ENCODE measurements at places on chromosomes 13 and 19. TPM values are rescaled to one million over a fixed set of nuclear protein-coding genes. Genes with fewer than 3 reads are reported as not detected.

NXNL1 gene
- total RNA-seq: not detected

DNA sequence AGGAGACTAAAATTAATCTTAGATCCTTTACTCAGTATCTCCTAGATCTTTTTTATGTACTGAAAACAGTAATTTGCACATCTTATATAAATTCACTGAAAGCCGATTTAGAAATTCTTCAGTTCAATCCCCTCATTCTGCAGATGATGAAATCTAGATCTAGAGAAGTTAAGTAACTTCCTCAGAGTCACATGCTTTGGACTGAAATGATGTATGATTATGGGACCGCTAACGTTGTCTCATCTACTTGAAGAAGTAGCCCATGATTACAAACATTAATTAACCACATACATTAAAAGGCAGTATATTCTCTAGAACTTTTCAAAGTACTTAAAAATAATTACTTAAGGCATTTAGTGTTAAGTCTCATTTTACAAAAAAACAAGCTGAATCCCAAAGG is 37.8 kb downstream of the ELF1 start:
- no peaks in the 10 kb centered on the region for H3K27me3 ChIP-seq
- H3K4me3 ChIP-seq: peak overlapping the region; percentile 97
- H3K27ac ChIP-seq: peak overlapping the region; percentile 95
- H3K36me3 ChIP-seq: peaks cover 29% of the 10 kb centered on the region

DNA sequence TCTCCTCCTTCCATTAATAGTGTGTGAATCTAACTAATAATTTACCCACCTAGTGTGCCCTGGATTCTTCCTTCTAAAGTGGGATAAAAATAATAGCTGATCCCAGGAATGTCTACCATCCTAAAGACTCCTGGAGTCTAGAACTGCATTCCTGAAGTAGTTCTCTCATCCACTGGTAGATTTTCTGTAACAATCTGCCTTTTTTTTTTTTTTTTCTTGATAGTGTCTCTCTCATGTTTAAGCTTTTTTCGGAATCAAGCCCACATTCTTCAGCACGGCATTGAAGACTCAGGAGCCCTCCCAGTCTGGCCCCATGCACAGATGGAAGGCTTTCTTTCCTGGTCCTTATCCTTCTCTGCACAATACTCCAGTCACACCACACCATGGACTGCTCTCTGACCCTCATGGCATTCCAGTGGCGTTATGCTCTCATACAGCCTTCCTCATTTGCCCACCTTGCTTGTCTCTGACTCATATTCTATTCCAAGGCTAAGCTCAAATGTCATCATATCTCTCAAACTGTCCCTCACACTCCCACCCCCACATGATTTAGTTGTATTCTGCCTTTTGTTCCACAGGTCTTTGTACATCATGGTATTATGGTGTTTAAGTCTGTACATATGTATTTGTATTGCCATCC is 68.7 kb upstream of the FRY start:
- H3K36me3 ChIP-seq: no peaks in the 10 kb centered on the region
- peaks cover 36% of the 10 kb centered on the region for H3K27me3 ChIP-seq
- H3K27ac ChIP-seq: no peak overlapping the region
- peaks cover 2% of the 10 kb centered on the region for H3K4me1 ChIP-seq
- H3K4me3 ChIP-seq: no peak overlapping the region
- no peak for DNase-seq

DNA sequence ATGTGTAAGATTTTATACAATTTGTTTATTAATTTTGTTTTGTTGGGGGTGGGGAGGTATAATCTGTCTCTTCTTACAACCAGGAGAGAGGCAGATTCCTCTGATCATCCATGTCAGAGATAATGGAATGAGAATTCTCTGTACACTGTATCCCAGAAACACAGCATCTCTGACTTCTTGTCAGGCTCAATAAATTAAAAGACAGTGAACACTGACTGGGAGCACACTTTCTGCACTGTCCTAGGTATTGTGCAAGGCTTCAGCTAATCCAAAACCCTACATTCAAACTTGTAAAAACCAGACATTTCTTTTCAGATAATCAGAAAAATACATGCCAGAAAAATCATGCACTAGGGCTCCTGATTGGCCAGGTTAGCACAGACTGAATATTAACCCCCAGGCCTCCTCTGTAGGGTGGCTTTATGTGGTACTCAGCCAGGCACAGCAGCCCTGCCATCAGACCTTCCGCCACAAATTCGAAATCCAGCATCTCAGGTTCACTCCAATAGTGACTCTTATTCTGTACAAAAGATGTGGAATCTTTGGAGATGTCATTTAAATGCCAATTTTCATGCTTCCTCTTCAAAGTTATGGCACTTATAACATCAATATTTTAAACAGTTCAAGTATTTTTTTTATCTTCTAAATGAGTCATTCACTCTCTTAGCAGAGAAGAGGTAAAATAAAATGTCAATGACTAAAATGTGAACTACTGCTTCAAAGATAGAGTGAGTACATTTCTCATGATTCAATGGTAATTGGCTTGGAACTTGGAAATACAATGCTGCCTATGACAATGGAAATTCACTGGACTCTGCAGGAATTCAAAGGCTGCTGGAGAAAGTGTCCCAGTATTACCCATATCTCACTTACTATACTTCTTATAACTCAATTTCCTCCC is 211.5 kb downstream of the KLF12 start:
- no peak overlapping the region for H3K4me3 ChIP-seq
- peaks cover 4% of the 10 kb centered on the region for H3K36me3 ChIP-seq
- no peak for DNase-seq
- peaks cover 21% of the 10 kb centered on the region for H3K4me1 ChIP-seq
- no peaks in the 10 kb centered on the region for H3K27me3 ChIP-seq
- H3K27ac ChIP-seq: no peak overlapping the region

SYNE4 gene
- total RNA-seq: 2.9 TPM

UBE2L5 gene
- not detected for total RNA-seq

DNA sequence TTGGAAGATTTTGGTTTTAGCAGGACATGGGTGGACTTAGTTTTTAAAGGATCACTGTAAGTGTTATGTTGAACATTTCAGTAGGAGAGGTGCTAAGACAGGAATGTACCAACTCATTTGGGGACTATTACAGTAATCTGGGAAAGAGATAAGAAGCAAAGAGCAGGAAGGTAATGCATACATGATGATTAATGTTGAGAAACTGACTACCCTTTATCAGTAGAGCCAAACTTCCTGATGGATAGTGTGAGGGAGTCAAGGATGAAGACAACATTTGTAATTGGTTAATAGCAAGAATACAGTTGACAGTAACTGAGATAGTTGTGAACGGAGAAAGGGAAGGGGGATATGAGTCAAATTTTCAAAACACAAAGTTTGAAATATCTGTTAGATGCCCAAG is 421.9 kb upstream of the PRR20A start:
- no peak overlapping the region for H3K27ac ChIP-seq
- no peak for DNase-seq
- H3K4me1 ChIP-seq: no peaks in the 10 kb centered on the region

- H3K36me3 ChIP-seq: peaks cover 4% of the 10 kb centered on the region
- no peak overlapping the region for H3K4me3 ChIP-seq
- DNase-seq: no peak
Measured at GRCh38 chr19:16347706-16348105, 23.1 kb downstream of the KLF2 start.

- peaks cover 22% of the 10 kb centered on the region for H3K4me1 ChIP-seq
- peaks cover 43% of the 10 kb centered on the region for H3K36me3 ChIP-seq
- H3K4me3 ChIP-seq: no peak overlapping the region
- no peak overlapping the region for H3K27ac ChIP-seq
- no peaks in the 10 kb centered on the region for H3K27me3 ChIP-seq
Measured at GRCh38 chr13:102873653-102874052, 27.8 kb downstream of the ERCC5 start.

DNA sequence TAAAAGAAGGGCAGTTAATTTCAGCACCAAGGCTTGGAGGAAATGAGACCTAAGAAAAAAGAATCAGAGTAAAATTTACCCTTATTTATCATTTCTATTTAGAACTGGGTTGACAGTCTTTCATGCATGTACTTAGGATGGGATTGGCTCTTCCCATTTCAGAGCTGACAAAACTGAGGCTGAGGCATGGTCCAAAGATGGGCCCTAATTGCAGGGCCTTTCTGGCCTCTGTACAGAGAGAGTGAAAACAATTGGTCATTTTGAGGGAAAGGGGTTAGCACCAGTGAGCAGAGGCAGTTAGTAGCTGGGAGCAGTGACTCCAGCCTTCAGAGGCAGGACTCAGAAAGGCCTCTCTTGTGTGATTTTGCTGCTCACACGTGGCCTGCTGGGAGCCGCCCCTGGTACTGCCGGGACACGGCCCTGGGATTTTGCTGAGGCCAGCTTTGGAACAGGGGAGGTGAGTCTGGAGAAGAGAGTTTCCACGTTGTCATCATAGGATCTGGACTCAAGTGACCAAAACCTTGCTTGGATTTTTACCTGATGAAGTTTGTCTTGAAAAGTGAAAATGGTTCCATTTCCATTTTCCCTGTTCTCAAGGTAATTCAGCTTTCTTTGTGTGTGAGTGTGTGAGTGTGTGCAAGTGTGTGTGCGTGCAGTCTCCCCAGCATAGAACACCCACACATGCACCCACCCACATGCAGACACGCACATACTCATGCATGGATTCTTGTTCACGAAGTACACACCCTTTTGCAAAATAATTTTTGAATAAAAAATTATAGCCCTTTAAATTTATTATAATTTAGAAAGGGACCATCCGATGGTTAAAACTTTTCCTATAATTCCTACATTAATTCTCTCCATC is at the start of gene ZNF536:
ZNF536 (plus strand) TSS at position 425 of the 865 bp plus-strand sequence. CDS start 71,179 bp downstream, outside the sequence.
- no peak within 1 kb of the TSS for H3K27ac ChIP-seq
- H3K4me3 ChIP-seq: no peak within 1 kb of the TSS
- no peaks in the 10 kb centered on the region for H3K4me1 ChIP-seq
- peaks cover 28% of the 10 kb centered on the region for H3K27me3 ChIP-seq
- DNase-seq: no peak
